ENCODE measurements at places on chromosomes 5 and 9.

DNA sequence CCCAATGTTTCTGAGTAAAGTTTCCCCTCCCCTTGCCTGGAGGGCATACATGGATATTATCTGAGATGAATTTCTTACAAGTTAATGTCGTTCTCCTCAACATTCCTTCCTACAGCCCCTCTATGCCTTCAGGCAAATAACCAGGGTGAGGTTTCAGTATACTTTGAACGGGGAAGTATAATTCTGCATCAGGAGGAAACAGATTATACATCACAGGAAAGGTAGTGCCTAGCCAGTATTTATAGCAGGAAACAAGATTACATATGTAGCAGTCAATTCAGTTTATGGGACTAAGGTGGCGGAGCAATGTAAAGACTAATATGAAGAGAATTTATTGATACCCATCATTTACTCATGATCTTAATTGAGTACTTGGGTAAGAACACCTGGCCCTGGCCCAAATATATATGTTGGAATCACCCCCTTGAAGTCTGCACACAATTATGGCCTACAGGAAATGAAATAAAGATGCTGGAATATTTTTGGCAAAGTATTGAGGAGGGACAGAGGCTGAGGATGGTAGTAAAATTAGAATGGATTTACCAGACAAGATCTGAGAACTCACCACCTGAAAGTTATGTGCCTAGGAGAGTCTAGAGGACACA, 661.1 kb downstream of the PTPRD start:
- no peak for DNase-seq

DNA sequence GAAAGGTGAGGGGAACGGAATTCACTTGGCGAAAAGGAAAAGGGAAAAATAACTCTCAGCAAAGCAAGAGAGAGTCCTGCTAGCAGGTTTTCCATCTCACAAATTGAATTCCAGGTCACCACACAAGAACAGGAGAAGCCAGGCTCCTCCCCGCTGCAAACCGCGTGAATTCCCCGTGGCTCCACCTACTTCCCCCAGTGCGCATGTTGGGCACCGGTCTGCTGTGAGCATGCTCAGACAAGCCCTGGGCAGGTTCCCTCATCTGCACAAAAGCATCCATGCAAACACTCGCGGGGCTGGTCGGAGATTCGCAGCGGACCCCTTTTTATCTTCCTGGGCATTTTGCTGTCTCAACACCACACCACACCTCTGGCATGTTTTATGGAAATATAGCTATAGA, 58.5 kb upstream of the S1PR3 start:
- no peak for DNase-seq

DNA sequence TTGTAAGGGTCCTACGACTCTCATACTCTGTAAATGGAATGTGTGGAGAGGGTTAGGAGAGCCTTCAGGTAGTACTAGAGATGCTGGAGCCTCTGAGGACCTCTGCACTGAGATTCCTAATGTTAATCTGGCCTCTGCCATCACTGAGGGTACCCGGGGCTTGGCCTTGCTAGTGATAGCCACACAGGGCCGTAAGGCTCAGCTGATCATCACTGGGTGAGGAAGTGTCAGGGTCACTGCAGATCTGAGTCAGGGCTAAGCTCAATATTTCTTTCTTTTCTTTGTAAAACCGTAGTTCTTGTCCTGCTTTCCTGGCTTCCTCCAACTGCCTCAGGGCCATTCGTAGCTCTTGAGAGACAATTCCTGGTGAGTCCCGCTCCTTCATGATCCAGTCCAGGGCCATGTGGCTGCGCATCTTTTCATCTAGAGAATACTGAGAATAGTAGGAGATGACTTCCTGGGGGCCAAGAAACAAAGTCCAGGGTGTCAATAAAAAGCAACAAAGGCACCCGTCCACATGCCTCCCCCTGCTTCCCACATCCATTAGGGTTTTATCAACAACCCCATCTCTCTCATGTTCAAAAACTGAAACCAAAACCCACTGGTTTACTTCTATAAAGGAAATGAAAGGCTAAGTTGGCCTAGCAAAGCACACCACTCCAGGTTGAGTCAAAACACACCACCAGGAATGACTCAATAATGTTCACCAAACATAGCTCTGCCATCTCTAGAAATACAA, 47.7 kb downstream of the LIX1 start:
- DNase-seq = peak; percentile 42

- no peak for DNase-seq
Measured at GRCh38 chr5:173020154-173020581, 36.0 kb upstream of the CREBRF start.

- DNase-seq = no peak
Measured at GRCh38 chr5:8767746-8768145, 778.1 kb downstream of the SEMA5A start.

DNA sequence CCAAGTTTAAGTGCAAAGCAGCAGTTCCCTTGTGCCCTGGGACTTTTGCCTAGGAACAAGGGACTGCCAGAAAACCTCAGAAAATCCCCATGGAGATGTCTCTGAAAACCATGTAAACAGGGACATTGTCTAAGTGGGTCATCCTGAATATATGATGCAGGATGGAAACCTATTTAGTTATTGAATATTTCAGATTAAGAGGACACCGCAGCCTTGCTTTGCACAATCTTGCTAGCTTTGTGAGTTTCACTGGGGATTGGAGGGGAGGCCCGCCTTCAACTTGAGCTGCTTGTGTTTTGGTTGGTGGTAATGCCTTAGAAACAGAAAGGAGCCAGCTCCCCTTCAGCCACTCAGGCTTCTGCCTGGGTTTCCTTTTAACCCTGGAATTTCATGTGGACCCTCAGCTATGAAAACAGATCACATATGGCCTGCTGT, 112.8 kb downstream of the C9orf152 start:
- DNase-seq = no peak

DNA sequence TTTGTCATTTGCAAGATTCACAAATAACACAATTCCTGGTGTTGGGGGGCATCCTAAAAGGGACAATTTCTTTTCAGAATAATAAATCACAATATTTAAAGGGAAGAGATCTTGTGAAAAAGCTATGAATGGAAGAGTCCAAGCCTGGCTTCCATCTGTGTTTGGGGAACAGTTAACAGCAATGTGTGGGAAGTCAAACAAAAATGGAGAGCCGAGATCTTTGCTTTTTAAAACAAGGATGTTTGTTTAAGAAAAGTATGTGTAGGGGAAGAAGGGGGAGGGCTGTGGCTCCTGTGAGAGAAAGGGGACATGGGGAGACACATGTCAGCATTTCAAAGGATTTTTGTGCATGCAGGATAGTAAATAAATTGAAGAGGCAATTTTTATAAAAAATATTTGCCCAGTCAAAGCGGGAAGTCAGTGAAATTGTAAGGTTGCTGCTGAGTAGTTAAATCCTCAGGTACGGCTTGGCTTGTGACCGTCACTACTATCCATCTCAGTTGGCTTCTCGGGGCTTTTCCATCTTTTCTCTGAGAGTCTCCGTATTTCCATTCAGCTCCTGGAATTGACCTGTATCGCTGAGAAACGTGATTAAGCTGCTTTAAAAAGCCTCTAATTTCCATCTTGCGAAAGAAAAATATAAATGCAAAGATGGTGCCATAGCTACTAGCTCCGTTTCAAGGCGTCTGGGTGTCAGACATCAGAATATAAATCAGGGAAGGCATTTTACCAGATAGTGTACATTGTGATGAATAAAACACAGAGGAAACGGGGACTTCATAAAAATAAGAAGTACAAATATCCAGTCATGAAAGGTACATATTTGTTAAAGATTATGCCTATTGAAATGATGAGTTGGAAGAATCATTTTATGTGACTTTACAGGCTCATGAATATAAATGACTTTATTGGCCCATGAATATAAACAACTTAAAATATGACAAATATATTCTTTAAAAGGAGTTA, 52.9 kb upstream of the VCAN start:
- DNase-seq = no peak

GRCh38 chr9:119917175-119917574, 547.9 kb upstream of the BRINP1 start:
- no peak for DNase-seq

- no peak for DNase-seq
Measured at GRCh38 chr9:130045725-130046450, 2.9 kb upstream of the FNBP1 start.
